ENCODE measurements at places on chromosomes 11 and 22.
A peak's percentile ranks its signal among the peaks of the same experiment; 100 is the strongest.

DNA sequence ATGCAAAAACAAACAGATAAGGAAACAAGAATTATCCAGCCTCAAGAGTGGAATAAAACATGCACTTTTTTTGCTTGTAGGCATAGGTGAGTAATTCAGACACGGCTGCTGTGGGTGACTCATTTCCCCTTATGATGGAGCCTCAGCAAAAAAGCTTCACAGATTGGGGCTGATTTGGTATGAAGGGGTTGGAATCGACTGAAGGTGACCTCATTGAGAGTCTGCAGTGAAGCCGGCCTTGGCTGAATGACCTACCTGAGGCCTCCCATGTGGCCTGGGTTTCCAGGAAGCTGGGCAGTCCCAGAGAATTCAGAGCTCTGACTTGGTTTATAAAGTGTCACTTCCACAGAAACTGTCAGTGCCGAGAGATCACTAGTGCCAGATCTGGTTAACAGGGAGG, 34.2 kb upstream of the VPREB1 start:
- DNase-seq, result peak; percentile 11

DNA sequence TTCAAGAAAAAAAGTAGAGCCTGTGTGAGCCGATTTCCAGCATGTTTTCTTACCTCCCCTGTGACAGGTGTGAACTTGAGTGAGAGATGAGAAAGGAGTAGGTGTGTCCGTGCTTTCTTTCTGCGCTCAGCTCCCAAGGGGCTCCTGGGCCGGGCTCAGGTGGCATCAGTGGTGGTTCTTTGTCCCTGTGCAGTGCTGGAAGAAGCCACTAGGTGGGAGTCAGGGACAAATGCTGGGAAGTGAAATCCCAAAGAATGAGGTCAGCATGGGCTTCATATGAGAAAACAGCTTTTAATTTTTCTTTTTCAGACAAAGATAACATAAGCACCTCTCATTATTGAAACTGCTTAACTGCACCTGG, 57.8 kb downstream of the PPFIBP2 start:
- no peak for DNase-seq

- no peak for DNase-seq
These were observed 21.8 kb upstream of the PIK3C2A start for GRCh38 chr11:17229481-17230152.

- no peak for DNase-seq
These were observed 5.6 kb upstream of the ZBED4 start for GRCh38 chr22:49847751-49848689.

DNA sequence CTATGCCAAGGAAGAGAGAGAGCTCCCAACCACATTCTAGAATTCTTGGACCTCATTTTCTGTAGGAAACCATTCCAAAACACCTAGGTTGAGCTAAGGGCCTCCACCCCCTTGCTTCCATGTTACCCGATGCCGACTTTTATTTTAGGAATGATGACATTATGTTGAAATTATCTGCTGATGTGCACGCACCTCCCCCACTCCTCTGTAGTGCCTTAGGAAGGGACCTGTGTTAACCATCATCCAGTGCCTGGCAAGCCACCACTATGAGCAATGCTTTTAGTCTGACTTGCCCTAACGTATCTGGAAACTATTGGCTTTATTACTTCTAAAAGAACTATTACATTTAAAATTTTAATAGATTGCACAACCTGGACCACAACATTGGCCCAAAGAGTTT, 42.1 kb downstream of the NCAPD3 start:
- no peak for DNase-seq

DNA sequence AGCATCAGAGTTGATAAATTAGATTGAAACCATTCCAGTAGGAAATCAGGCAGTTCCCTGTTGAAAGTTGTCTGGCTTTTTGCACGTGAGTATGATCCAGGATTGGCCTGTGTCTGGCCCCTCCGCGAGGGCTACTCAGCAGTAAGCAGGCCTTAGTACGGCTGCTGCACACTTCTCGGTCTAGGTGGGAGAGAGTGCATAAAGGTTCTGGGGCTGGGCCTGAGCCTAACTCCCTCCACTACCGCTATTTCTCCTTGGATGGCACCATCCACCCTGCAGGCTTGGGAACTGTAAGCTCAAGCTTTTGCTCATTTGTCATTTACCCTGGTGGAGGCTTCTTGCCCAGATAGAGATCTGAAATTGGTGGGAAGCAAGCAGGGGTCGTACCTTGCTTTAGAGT, 22.0 kb downstream of the TUB start:
- no peak for DNase-seq

GRCh38 chr22:44032126-44032730, 8.1 kb downstream of the PARVB start:
- no peak for DNase-seq

- no peak for DNase-seq
These were observed 124.9 kb downstream of the C11orf58 start for GRCh38 chr11:16863389-16863788.

- DNase-seq, result no peak
These were observed 106.1 kb downstream of the ZBTB16 start for GRCh38 chr11:114165326-114166230.
